ENCODE measurements at places on chromosomes 7 and 10.

- no peak for DNase-seq
Observed at GRCh38 chr7:43480581-43480980, 102.3 kb upstream of the STK17A start.

DNA sequence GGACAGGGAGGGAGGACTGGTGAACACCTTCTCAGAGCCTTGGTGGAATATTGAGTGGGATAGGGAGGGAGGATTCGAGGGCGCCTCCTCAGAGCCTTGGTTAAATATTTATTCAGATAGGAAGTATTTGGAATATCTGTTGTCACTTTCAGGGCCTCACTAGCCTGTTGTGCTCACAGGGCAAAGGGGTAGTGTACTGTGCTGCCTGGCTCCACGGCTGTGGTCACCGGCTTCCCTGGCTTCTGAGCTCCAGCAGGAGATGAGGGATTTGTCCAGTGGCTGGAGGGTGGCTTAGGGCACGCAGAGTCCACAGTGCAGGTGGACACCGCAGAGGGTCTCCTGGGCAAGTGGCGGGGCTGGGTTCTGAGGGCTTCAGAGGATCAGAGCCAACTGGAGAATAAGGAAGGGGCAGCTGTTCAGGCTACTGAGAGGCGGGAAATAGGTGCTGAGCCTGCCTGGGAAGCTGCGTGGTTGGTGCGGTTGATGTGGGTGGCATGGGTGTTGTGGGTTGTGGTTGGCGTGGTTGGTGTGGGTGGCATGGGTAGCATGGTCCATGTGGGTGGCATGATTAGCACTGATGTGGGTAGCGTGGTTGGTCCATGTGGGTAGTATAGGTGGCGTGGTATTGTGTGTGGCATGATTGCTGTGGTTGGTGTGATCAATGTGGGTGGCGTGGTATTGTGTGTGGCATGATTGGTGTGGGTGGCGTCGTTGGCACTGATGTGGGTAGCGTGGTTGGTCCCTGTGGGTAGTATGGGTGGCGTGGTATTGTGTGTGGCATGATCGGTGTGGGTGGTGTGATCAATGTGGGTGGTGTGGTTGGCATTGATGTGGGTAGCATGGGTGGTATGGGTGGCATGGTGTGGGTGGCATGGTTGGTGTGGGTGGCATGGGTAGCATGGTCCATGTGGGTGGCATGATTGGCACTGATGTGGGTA, 16.7 kb downstream of the INPP5A start:
- DNase-seq, result no peak

GRCh38 chr10:125799451-125800182, 23.4 kb downstream of the UROS start:
- DNase-seq, result no peak

- no peak for DNase-seq
Observed at GRCh38 chr7:82036146-82036886, 266.5 kb upstream of the HGF start.

- DNase-seq, result no peak
Observed at GRCh38 chr7:66522518-66522917, 106.2 kb upstream of the KCTD7 start.

GRCh38 chr7:64992971-64993370, 2.1 kb upstream of the ZNF117 start:
- no peak for DNase-seq

- no peak for DNase-seq
Observed at GRCh38 chr10:14543904-14544210, 213.1 kb upstream of the FRMD4A start.

GRCh38 chr10:89076120-89076519, 85.5 kb downstream of the FAS start:
- DNase-seq, result no peak

DNA sequence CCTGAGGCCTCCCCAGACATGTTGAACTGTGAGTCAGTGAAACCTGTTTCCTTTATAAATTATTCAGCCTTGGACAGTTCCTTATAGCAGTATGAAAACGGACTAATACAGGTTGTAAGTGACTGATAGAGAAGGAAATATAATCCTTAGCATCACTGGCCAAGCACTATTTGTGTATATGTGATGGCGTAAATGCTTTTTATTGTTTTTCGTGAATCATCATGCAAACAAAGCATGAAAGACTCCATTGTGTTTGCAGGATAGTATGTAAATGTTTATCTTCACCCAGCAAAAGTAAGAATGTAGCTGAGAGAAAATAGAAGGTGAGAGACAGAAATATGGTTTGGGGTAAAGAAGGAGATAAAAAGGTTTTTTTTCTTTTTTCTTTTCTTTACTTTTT, 92.5 kb upstream of the LRGUK start:
- DNase-seq, result no peak

DNA sequence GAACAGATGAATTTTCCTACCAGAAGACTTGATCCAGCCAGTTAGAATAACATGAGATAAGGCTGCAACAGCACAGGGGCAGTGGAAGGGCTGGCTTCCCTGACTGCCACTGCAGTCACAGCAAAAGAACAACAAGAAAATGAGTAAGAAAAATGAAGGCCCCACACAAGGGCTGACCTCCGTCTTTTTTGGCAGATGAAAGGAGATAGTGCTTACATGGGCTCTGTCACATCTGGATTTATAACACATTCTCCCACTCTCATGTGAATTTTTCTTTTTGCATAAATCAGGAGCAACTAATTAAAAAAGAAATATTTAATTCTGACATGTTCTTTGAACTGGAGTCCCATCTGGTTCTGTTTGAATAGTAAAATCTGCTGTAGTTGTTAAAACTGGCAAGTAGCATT, 99.6 kb downstream of the NRP1 start:
- no peak for DNase-seq

DNA sequence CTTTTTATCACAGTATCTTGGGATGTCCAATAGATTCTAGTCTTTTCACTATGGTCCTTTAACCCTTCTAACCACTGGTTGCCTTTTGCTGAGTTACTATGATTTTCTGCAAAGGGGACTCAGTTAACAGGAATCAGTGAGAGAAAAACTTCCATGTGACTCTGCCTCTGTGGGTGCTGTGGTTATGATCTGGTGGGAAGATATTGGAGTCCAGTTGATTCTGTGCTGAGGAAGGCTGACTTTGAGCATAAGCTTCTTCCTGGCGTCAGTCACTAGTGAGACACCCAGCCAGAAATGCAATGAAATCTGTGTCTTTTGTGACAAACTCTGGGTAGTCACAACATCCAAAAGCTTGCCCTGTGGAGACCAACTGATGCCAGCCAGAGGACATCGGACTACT, 648.0 kb downstream of the SUGCT start:
- DNase-seq, result no peak

- no peak for DNase-seq
Observed at GRCh38 chr7:300048-300447, 10.1 kb downstream of the FOXL3 start.

DNA sequence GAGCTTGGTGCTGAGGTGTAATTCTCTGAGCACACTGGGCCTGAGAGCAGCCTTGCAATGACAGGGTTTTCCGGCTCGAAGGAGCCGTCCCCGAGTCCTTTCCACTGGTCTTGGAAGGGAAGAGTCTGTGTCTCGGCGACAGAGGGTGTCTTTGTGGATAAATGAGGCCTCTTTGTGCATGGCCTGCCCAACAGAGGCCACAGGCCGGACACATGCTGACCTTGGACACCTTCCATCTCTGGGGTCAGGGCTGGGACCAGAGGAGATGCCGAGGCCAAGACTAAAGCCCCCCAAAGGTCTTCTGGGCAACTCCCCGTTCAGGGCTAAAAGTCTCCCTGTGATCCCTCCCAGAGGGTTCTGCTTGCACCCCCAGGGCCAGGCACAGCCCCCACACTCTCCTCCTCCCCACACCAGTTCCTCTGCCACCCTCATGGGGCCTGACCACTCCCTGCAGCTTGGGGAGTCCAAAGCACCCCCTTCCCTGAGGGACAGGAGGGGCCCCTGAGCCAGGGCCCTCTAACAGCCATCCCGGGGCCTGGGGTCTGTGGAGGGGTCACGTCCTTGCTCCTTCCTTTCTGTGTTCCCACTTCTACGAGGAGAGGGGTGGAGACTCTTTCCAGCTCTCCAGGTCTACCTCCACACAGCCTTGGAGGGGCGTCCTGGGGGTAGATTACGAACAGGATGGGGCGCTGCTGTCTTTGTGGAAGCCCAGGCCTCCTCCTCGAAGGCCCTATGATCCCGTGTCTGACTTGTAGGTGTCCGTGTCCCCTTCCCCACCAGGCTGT, 130.6 kb upstream of the FAM20C start:
- no peak for DNase-seq

- no peak for DNase-seq
Observed at GRCh38 chr7:44211126-44211675, 10.4 kb downstream of the YKT6 start.

- DNase-seq, result no peak
Observed at GRCh38 chr7:25638068-25638467, 409.8 kb upstream of the NPVF start.

DNA sequence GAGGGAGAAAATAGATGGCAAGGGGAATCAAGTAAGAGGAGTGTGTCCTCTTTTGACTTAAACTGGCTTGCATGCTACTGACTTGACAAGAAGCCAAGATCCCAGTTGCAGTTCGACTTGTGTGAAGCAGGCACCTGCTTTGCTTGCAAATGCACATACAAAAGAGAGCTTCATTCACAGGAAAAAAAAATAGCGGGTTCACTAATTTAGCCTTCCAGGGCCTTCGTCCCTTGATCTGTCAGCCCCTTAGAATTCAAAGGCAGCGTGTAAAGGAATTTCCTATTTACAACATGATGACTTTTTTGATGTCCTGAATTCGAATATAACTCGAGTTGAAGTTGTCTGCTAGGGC, 192.1 kb downstream of the CELF2 start:
- no peak for DNase-seq

DNA sequence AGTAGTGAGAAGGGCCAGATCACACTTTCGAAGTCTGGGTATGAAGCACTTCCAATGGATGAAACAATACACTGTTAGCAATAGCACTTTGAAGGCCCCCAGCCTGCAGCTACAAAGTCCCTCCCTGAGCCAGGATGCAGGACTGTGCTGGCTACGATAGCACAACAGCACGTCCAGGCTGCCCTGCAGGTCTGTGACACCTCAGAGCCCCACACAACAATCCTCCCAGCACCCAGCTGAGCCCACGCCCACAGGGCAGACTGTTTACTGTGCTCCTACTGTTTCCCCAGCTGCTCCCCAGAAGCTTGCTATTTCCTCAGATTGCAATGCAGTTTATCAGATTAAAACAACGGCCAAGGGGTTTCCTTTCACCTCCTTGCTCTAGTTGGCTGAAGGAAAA, 71.4 kb downstream of the HTR5A start:
- DNase-seq, result no peak

- no peak for DNase-seq
Observed at GRCh38 chr10:126321440-126321839, 66.8 kb downstream of the ADAM12 start.
